Vagina (tissue), 2 donors: ENCODE measurements at places on chromosomes 3 and 15.

DNA sequence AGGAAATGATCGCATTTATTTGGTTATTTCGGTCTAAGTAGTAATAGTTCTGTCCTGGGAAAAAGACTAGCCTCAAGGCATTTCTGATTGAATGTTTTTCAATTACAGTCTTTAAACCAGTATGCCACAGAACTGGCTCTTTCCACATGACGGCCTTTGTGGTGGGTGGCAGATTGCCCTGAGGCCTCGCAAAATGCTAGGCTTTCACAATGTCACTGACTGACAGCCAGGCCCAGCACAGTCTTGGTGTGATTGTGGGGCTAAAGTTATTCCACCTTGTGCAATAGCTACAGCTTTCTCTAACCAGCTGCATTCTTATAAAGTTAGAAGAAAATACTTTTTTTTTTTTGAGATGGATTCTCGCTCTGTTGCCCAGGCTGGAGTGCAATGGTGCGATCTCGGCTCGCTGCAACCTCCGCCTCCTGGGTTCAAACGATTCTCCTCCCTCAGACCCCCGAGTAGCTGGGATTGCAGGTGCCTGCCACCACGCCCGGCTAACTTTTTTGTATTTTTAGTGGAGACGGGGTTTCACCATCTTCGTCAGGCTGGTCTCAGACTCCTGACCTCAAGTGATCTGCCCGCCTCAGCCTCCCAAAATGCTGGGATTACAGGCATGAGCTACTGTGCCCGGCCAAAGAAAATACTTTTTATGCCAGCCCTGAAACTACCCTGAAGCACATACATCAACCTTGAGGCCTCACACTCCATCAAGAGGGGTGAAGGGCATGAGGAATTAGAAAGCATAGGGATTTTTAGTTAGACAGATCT, 2.5 kb upstream of the ADIPOQ start:
- no peak for DNase-seq

- no peak for DNase-seq
These were observed 9.0 kb downstream of the UBXN7 start for GRCh38 chr3:196423044-196423781.

DNA sequence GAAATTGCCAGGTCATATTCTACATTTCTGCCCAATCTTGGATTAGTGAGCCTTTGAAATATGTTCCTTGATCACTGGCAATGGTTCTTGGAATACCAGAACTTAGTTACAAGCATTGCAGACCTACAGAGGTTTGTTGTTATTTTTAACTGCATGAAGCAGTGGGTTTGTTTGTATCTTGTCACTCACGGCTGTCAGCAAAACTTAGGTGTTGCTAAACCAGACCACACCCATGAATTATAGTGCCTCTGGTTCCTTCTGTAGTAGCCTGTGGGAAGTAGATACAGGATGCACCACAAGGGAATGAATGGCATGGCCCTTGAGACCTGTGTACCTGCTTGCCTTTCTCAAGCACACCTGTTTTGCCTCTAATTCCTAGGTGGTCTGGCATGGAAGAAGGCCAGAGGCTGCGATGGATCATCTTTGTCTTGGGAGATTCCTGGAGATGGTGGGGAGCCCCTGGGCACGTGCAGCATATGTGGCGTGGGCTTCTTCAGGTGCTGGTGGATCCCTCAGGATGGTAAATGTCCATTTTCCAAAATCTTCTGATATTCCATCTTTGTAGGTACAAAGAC, 138.8 kb downstream of the SNRPN start:
- no peak for DNase-seq

- no peak for DNase-seq
These were observed 16.8 kb downstream of the ADPGK start for GRCh38 chr15:72766780-72767179.

DNA sequence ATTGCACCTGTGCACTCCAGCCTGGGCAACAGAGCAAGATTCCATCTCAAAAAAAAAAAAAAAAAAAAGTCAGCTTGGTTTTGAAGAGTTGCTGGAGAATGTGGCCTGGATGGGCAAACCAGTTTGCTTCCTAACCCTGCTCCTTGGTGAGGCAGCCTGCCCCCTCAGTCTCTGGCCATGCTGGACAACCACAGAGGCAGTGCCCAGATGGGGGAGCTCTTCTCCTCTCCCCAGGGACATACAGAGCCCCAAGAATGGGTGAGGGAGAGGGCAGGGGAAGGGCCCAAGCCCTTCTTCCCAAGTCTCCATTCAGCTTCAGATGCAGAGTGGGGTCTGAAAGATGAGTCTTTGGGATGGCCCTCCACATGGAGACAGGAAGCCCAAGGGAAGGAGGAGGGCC, 27.9 kb downstream of the CD276 start:
- DNase-seq, result no peak

- no peak for DNase-seq
These were observed 61.7 kb upstream of the PPIB start for GRCh38 chr15:64224511-64224910.

- DNase-seq, result no peak
These were observed 42.1 kb downstream of the TERC start for GRCh38 chr3:169722724-169723123.

GRCh38 chr3:4084271-4084670, 218.9 kb upstream of the SETMAR start:
- DNase-seq, result no peak
